Suppressor macrophage (primary cell): ENCODE measurements at places on chromosomes 6 and 20.

- peak; percentile 40 for DNase-seq
Observed at GRCh38 chr20:8390037-8390433, 258.0 kb downstream of the PLCB1 start.

DNA sequence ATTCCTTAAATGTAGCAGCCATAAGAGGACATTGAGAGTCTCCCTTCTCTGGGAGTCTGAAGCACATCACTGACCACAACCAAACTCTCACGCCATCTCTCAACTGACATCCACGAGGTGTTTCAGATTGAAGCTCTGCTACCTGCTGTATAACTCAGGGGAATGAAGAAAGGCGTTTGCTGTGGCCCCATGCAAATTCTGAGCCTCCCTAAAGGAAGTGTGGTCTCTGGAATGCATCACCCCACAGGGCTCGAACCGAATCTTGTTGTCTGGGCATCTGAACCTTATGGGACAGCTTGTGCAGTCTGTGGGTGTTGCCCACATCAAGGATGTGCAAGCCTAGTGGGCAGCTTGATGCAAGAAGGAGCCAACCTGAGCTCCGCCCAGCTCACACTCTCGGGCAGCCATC is 10.9 kb downstream of the PMEPA1 start:
- no peak for DNase-seq

GRCh38 chr20:7375905-7376304 is 564.4 kb downstream of the HAO1 start:
- DNase-seq: peak; percentile 67

GRCh38 chr20:32456869-32457478 is 98.8 kb downstream of the ASXL1 start:
- peak; percentile 62 for DNase-seq

DNA sequence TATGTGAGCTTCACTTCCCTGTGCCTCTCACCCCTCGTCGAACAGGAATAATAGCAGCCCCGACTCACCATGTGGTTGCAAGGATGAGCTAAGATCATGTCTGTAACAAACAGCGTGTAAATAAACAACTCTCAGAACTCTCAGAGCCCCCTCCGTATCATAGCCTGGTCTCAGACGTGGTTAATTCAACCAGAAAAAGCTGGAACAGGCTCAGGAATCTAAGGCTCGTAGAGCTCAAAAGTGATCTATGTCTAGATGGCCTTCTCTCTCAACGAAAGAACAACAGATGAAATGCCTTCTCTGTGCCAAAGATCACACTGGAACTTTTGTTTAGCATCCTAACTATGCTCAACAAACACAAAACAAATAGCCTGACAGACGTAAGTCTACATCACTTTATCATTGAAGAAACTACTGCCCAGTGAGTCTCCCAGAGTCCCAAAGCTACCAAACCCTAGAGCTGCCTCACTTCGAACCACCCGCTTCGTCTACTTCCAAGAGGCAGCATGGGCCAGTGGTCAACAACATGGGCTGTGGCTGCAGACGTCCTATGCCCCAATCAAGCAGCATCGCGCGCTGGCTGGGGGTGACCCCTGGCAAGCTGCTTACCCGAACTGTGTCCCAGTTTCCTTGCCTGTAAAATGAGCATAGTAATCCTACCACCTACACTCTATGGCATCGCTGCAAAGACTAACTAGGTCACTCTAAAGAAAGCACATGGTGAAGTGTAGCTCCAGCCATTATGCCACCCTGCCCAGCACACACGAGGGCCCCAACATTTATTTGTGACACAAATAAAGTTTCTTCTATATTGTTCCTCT is 35.1 kb downstream of the NFATC2 start:
- no peak for DNase-seq

DNA sequence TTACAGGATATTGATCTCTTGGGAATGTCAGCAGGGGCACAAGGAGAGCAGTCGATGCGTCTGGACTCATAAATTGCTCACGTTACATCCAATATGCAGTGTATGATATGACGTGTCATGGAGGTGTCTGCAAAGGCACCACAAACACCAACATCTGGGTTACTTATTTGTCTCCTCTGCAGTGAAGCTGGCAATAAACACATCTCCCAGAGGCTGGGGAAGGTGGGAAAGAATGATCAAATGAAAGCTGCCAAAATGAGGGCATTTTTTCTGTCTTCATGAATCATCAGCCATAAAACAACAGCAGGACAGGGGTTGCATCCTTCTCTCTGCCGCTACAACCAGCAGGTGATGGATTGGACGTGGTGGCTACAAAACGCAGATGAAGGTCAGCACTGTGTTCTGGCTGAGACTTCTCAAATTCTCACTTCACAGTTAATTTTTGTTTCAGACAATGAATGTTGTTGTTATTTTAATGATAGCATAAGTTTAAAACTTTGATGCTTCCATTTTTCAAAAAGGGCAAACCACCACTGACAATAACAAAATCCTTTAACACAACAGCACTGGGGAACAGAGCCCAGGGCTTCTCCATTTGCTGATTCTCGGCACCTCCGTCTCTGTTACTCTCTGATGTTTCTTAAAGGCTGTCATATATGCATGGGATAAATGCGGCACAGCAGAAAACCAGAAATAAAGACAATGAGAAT is 47.5 kb downstream of the ERMARD start:
- DNase-seq: no peak
